Stimulated activated CD8-positive, alpha-beta memory T cell treated with anti-CD3 and anti-CD28 coated beads, Interleukin-7, amount 100 ng/mL, for 1 hour (primary cell): ENCODE measurements at places on chromosomes 6 and 20.

DNA sequence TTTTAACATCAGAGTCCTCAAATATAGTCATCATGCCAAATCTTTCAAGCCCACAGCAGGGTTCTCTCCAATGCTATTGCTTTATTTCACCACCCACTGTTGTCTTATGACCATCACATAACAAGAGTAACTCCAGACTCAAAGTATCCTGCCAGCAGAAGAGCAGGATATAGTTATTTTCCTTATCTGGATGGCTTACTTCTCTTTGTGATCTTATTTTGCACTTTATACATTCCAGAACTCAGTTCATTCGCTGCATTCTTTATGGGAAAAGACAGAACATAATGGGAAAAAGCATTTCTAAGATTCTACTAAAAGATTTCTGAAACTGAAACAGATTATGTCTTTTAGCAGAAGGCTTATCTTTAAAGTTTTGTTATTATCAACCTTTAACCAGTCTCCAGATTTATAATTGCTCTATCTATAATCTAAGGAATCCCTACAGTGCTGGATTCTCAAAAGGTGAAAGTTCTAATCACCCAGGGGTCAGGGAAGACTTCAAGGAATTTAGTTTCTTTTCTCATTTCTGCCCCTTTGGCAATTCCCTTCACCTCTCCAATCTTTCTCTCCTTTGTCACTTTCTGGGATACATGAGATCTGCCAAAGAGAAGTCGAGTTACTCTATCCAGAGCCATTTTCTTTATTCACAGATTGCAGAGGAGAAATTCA is 190.4 kb downstream of the TPBG start:
- DNase-seq: no peak

GRCh38 chr6:36334832-36335459 is 1.7 kb downstream of the BNIP5 start:
- no peak for DNase-seq

DNA sequence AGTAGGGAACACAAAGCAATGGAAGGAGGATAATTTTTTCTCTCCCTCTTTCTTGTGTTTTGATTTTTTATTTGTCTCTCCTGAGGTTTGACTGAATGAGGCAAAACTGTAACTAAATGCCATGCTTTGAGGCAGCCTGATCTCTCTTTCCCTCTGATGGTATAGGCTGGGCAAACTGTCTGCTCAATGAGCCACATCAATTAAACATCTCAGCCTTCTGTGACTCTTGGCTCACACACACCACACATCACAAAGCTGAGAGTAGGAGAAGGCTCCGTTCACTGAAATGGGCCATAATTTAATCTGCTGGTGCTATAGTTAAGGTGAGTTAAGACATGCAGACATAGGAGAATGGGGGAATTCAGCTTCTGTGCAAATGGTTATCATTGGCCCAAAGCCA is 28.1 kb upstream of the SCGN start:
- DNase-seq: no peak

DNA sequence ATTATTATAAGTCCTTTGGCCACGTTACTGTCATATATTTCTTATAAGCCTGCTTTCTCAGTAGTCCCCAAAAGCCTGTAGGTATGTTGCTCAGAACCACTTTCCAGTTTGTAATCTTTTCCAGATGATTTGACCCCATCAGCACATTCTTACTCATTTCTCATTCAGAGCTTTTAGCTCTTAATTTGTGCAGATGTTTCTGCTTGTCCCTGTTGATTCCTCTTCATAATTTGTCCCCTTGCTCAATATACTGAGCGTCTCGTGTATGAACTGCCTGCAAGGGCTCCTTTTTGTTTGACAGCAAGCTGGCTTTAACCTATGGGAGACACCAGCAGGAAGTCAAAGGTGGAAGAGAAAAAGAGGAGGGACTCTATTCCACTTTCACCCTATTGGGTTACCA is 733.8 kb upstream of the GJE1 start:
- DNase-seq: no peak

GRCh38 chr6:3296537-3296936 is 37.8 kb downstream of the PSMG4 start:
- no peak for DNase-seq

- DNase-seq: no peak
These were observed 17.0 kb downstream of the CST9 start for GRCh38 chr20:23588434-23589403.

DNA sequence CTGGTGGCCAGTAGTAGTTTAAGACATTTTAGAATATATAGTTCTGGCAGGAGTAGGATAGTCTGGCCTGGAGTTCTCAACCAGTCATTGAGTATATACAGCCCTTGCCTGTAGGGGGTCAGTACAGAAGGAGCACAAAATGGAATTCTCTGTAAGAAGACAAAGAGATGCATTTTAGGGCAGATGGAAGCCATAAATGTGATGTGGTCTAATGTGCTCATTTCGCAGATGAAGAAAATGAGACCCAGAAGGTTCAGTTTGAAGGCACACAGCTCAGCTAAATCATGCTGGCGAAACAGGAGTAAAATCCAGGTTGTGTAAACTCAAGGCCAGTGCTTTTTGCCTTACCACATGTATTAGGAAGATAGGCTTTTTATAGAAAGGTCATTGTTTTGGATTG is 29.6 kb downstream of the QKI start:
- DNase-seq: no peak

- DNase-seq: no peak
These were observed 502.1 kb downstream of the PKHD1 start for GRCh38 chr6:51585264-51585663.

DNA sequence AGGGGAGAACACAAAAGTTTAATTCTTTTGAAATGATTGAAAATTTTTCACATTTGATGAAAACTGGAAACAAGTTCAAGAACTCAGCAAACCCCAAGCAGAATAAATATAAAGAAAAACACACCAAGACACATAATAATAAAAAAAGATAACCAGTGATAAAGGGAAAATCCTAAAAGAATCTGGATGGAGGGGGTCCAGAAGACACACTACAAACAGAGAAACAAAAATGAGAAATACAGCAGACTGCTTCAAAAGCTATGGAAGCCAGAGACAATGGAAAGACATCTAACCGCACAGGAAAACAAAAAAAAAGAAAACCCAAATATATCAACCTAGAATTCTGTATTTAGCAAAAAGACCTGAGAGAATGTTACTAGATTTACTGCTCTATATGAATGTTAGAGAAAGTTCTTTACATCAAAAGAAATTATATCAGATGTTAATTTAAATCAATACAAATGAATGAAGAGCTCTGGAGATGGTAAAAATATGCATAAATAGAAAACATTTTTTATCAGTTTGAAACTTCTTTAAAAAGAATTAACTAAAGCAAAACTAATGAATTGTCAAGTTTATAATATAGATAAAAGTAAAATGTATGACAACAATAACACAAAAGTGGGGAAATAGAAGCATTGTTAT is 310.7 kb upstream of the PREP start:
- DNase-seq: no peak

GRCh38 chr6:159068904-159069578 is 24.2 kb upstream of the TAGAP start:
- DNase-seq: no peak

DNA sequence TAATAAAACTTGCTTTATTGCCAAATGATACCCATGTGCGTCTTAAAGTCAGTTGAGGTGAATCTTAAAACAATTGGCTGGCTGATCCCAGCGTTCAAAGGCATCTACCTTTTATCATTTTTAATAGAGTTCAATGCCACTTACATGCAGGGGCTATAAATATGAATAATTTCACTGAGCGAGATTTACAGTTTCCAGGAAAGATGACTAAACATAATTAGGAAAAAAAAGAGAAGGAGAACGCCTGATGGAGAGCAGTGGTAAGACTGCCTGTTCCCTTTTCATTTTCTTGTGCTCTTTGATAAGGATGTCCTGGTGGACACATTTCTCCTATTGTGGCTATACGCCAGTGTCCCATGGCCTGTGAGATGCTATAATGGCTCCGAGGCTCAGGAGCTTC is 139.9 kb upstream of the SLC22A23 start:
- no peak for DNase-seq

- DNase-seq: no peak
These were observed 254.8 kb upstream of the STXBP5 start for GRCh38 chr6:146949425-146949824.

GRCh38 chr6:115064680-115065079 is 721.9 kb upstream of the HS3ST5 start:
- no peak for DNase-seq

DNA sequence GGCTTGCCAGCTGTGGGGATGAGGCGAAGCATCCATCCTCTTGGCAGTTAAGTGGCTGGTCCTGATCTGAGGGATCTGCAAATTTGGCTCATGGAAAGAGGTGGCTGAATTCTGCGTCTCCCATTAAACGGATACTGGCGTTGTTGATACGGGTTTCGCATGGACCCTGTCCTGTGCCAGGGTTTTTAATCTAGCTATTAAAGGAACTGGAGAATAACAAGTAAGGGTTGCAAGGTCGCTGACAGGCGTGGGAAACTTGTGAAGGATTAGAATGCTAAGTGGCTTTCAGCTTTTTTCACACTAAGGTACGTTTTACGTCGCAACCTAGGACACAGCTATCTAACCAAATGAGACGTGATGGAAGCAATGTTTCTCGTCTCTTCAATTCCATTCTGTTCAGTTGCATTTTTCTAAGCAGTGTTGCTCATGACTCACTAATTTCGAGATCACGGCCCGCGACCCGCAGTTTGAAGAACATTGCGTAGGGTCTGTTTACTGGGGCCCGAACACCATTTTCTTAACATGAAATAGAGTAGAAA is 852 bp downstream of the GMNN start:
- no peak for DNase-seq

DNA sequence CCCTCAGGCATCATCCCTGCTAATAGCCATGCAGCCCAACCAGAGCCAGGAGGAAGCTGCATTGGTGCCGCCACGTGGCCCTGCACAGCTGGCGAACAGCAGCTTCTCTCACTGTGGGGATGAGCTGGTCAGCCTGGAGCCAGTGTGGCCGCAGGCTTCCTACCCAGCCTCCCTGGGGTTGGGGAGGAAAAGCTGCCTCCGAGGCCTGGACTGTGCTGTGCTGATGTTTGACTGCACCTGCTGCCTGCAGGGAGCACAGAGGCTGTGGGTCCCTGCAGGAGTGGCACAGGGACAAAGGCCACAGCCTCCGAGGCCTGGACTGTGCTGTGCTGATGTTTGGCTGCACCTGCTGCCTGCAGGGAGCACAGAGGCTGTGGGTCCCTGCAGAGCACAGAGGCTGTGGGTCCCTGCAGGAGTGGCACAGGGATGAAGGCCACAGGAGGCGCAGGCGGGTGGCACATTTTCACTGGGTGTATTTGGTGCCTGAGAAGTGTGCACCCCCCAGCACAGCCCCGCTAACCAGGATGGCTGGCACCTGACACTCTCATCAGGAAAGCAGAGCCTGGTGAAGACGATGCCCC is 83.9 kb downstream of the DLL1 start:
- no peak for DNase-seq

DNA sequence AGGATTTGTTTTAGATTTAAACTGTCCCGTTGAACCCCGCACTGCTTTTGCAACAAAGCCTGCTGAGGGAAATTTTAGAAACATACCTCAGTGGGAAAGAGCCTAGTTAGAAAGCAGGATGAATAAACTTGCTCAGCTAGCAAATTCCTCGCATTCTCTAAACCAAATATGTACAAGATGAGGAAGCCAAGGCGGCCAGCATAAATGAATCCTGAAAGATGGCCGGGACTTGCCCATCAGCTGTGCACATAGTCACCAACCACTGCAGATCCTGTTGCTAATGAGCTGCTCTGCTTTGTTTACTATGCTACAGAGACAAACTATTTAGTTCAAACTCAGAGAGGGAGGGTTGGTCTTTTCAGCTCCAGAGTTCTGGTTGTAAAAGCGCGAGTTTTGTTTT is 49.0 kb downstream of the TMEM170B start:
- no peak for DNase-seq

GRCh38 chr20:29409833-29410805 is 1847.3 kb upstream of the DEFB115 start:
- DNase-seq: no peak

DNA sequence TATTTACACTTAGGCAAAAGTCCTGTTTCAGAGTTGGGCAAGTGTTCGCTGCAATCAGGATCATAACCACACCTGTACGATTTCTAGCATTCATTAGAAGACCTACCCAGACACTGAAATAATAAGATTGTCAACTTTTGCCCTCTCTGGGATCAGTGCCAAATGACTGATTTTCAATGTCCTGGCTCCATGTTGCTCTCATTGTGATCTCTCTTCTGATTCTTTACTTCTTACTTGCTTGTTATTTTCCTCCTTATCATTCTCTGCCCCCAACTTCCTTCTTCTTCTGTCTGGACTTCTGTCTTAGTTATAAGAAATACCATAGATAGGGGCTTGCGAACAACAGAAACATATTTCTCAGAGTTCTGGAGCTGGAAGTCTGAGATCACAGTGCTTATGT is 94.4 kb upstream of the BMP2 start:
- no peak for DNase-seq

DNA sequence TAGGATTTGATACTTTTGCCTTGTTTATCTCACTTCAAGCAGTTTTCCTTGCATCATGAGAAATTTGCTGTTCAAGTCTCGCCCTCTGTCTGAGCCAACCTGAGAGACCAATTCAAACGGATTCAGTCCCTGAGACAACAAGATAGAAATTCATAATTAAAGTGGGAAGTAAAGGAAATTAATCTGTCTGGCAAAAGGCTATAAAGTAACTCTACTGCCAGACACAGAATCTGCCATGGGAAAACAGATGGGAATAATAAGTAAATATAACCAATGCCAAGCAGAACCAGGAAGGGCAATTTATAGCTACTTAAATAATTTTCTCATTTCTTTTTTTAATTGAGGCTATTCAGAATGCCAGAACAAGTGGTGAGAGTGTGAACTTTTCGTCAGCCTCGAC is 239.6 kb downstream of the TFAP2C start:
- no peak for DNase-seq

- no peak for DNase-seq
These were observed 42.8 kb downstream of the MYO6 start for GRCh38 chr6:75791881-75792280.

DNA sequence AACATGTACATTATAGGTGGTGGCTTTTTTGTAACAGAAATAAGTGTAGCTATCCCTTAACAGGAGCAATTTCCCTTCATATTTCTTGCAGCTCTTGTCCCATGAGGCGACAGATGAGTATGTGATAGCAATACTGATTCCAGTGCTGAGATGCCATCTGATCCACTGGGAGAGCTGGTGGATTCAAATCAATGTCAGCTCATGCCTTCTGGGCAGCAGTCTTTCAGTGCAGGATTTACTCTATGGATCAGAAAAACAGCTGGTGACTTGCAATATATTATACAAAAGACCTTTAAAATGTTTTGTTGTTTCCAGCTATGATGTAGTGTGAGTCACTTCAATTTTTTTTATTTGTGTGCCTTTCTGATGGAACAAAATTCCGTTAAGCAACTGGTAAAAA is 259.9 kb upstream of the SASH1 start:
- DNase-seq: no peak

DNA sequence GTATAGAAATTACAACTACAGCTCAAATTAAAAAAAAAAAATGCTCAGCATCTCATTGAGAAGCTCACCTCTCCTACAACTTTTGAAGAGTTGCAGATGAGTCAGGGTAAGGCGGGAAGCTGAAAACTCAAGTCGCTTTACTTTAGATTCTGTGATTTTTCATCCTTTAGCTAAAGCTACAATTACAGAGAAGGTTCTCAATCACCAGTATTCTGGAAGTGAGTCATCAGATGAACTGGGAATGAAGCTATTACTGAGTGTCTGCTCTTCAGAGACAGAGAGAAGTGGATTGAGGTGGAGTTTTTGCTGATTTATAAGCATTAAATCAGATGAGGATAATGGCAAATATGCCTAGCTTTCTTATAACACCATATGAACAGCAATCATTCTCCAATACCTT is 91.9 kb downstream of the TFAP2A start:
- DNase-seq: no peak
